Stimulated activated CD8-positive, alpha-beta memory T cell treated with anti-CD3 and anti-CD28 coated beads, Interleukin-2, amount 100 ng/mL, for 1 hour (primary cell): ENCODE measurements at places on chromosomes 3 and 15.

GRCh38 chr3:162134571-162134970 is 638.0 kb downstream of the OTOL1 start:
- DNase-seq, result no peak

GRCh38 chr3:110293660-110294059 is 778.0 kb upstream of the NECTIN3 start:
- DNase-seq, result no peak

- DNase-seq, result no peak
Observed at GRCh38 chr3:26102376-26102775, 312.5 kb downstream of the OXSM start.

DNA sequence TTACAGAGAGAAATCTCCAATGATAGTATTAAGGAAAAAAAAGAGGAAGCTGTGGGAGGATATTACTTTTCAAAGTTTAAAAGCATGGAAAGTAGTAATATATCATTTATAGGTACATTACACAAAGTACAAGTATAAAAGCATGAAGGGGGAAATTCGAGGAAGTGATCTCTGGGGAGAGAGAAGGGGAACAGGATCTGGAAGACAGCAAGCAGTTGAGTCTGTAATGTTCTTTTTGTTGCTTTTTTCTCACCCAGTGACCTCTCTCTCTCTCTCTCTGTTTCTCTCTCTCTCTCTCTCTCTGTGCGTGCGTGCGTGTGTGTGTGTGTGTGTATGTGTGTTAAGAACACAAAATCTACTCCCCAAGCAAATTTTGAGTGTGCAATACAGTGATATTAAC is 10.2 kb downstream of the C3orf20 start:
- no peak for DNase-seq

DNA sequence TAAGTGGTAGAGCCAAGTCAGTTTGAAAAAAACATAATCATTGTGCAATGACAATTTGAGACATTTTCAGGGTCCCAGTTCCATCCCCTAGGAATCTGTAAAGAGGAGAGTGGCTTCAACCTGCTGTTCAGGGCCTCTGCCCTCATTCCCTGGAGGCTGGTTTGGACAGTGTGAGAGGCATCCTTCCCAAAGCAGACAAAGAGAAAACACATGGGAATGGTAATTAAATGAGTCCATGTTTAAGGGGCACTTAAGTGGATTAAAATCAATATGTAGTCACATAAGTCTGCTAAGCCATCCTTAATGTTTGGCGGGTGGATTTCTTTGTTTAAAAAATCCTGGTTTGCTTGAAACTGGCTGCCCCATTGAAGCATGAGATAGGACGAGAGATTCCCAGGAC is 146.3 kb upstream of the CTDSPL start:
- DNase-seq, result no peak

DNA sequence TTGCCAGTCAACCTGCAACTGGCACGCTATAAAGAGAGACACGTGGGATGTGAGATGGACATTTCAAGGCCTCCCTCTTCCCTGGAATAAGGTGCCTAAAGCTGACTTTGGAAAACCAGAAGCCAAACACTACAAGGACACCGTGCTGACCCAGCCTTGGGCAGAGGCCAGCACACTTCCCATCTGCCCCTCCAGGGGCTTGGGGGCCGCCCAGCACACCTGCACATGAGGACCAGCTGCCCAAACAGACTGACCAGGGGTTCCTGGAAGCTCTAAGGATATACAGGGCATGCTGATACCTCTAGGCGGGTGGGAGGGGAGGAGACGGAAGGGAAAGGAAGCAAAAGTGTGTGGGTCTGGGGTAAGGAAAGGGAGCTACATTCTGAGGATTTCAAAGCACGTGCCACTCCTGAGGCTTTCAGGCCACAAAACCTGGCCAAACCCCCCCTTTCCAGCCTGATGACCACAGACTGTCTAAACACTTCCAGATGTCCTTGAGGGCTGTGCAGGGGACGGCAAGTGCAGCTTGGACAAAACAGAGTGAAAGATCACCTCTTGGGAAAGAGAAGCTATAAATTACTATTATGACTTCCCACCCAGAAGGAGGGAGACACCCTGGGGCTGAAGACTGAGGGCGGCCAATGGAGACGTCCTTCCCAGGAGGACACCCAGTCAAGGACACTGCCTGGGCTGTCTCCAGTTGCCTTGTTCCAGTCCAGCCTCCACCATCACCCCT is 57.9 kb downstream of the ADCY5 start:
- DNase-seq, result no peak
